AG04449 (cell line): ENCODE measurements at places on chromosomes 16 and 17.
A peak's percentile ranks its signal among the peaks of the same experiment; 100 is the strongest.

DNA sequence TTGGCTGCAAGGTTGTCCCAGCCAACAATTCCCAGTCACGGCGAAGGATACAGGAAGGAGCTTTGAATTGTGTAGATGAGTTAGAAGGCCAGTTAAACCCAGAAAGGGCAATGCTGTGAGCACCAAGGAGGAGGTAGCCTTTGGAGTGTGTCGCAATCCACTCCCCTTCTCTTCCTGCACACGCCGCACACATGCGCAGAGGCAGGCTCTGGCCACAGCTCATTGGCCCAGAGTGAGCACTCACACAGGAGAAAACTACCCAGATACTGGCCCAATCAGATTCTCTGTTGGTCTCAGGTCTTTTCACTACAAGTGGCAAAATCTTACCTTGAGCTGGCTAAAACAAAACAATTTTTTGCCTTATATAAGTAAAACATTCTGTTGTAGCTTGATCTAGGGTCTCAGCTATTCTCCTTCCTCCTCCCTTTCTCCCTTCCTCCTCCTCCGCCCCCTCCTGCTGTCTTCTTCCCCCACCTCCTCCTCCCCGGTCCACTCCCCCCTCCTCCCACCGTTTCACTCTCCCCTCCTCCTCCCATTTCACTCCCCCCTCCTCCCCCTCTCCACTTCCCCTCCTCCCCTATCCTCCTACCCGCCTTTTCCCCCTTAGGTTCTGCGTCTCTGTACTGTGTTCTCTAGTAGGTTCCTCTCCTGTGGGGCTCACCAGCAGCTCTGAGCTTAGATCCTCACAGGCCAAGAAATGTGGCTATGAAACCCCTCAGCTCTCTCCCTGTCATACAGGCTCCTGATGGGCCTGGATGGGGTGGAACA lies 344.9 kb downstream of the CPPED1 start:
- no peak for DNase-seq

GRCh38 chr16:47995354-47995753 lies 160.4 kb downstream of the ABCC12 start:
- no peak for DNase-seq

DNA sequence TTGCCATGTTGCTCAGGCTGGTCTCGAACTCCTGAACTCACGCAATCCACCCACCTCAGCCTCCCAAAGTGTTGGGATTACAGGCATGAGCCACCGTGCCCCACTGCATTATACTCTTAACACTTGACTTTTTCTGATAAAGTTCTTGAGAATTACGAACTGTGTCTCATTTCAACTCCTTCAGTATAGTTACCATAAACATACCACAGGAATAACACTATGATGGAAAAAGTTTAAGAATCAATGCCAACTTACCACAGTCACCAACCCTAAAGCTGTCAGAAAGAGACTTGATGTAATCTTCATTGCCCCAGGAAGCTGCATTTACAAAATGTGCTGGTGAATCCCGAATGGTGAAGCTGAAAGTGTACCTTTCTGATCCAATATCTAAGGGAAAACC lies 10.2 kb downstream of the MEIOB start:
- DNase-seq: no peak

DNA sequence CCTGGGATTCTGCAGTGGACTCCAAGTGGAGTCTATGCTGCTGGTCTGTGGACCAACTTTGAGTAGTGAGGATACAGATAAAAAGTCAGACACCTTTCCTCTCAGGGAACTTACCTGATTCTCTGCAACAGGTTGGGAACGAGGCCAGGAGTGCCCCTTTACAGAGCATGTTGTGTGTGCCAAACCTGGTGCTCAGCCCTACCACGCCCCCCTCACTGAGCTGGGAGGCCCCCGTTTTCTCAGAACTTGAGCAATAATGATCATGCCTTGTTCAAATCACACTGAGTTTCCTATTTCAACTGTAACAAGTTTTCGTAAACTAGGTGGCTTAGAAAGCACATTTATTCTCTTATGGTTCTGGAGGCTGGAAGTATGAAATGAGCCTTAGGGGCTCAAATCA lies 182.0 kb downstream of the COPRS start:
- DNase-seq: no peak

DNA sequence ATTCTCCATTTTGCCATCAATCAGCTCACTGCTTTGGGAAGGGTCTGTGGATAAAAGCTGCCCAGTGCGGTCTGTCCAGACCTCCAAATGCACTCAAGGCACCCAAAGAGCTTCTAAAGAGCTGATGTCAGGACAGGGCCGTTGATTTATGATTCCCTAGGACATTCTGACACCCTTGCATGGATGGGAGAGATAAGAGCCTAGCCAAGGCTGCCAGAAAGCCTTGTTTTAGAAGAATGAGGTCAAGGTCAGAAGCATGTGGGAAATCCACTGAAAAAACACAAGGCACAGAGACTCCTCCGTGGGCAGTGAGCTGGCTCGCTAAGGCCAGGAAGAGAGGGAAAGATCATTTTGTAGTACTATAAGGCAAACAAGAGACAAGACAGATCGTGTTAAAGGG lies 214.0 kb downstream of the CDH11 start:
- no peak for DNase-seq

- no peak for DNase-seq
These were observed 36.8 kb upstream of the DLX4 start for GRCh38 chr17:49932138-49932723.

DNA sequence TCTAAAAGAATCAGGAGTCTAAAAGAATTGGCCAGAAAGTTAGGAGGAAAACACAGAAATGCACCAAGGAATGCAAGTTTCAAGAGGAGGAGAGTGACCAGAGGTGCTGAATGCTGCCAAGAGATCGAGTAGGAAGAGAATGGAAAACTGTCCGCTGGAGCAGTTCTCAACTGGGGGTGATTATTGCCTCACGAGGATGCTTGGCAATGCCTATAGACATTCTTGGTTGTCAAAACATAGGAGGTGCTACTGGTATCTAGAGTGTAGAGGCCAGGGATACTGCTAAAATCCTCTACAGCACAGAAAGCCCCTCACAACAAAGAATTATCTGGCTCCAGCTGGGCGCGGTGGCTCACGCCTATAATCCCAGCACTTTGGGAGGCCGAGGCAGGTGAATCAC lies 82.1 kb upstream of the NOL11 start:
- DNase-seq: no peak

DNA sequence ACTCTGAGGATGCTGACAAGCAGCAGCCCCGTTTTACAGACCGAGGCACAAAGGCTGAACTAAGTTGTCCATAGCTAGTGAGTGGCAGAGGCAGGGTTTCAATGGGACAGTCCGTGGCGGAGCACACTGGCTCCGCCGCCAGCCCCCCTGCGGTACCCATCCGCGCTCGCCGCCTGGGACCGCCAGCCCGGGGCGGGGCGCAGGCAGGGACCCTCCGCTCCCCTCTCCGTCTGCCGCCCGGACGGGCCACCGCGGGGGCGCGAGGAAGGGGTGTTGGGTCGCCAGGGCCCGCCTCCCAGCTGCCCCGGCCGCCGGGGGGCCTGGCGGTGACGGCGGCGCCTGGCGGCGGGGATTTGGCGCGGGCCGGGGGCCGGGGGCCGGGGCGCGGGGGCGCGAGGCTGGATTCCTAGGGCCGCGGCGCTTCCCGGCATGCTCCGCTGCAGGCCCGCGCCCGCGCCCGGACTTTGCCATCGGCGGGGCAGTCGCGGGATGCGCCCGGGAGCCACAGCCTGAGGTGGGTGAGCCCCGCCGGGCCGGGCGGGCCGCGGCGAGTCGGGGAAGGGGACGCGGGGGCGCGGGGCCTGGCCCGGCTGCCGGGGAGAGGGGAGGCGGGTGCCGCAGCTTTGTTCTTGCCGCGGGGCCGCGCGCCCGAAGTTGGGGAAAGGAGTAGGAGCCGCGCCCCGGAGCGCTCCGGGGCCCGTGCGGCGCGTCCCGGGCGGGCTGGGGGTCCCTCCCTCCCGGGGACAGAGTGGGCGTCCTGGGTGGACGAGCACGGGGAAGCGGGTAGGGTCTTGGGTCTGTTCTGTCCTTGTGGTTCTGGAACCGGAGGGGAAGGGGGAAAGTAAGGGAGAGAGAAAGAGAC lies at the start of gene TMEM98:
TMEM98 (plus strand) TSS at position 430 of the 862 bp plus-strand sequence. CDS start 3,376 bp downstream, outside the sequence.
- no peak for DNase-seq

- no peak for DNase-seq
These were observed 191.1 kb upstream of the TBX2 start for GRCh38 chr17:61208301-61209105.

DNA sequence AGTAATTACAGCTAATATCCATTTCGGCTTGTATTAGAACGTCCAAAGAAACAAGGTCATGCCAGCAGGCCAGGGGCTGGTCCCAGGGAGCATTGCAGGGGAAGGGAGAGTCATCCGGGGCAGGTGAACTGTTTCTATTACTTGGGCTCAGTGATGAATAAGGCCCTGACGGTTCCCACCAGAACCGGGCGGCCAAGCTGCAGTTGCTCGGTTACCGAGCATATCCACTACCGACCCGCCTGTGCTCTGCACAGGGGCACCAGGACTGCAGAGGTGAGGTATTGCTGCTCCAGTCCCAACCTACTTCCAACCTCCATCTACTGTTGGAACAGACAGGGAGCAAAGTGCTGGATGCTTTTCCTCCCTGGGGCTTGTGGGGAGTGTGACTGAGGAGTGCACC lies 295.5 kb downstream of the MAF start:
- DNase-seq: no peak

DNA sequence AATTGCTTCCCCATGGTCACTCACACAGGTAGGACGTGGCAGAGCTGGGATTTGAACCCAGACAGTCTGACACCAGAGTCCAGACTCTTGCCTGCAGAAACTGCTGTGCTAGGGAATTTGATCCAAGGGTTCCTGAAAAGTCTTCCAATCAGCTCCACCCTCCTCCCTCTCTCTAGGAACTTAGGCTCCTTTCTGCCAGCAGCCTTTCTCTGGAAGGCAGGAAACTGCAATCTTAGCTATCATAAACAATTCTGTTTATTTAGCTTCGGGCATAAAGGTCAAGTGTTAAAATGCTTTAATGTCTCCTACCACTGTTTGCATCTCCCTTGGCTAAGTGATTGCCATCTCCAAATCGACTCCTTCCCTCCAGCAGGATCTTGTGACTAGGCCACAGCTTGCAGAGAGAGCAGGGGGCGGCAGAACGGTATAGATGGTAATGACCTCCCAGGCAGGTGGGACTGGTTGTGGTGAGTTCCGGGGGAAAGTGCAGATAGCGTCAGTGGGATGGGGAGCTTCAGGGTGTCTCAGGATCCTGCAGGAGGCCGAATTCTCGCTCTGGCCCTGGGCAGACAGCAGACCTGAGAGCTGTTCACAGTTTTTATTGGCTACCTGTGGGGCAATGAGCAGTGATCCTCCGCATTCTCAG lies 882.4 kb upstream of the EEF2KMT start:
- no peak for DNase-seq

DNA sequence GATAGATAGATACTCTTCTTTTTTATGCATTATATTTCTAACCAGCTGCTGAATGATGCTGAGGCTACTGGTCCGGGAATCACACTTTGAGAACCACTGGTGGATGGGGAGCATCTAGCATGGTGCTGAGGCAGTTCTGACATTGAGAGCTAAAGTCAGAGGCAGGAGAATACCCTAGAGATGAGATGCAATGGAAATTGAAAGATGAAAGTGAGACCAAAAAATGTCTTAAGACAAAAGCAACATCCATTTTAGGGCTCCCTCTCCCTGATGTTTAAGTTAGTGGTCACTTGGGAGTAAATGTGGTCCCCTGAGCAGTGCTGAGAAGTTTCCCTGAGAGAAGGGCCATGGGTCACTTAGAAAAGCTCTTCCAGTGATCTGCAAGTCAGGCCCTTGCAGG lies 6.8 kb downstream of the PCTP start:
- DNase-seq: no peak

DNA sequence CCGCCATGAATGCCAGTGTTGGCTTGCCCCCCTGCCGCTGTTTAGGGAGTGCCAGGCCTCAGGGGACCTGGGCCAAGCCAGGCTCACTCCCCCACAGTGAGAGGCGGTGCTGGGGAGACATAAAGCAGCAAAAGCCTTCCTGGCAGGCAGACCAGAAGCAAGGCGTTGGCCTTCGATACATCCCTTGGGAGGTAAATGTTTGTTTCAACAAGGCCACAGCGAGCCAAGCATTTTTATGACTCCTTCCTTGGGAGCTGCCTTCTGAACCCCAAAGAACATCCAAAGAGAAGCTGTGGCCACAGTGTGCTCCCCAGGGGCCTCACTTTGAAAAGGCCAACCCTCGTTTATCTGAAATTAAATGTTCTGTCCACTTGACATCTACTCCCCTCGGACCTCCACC lies 119.7 kb upstream of the CIBAR2 start:
- DNase-seq: no peak

GRCh38 chr17:30290696-30291542 lies 825 bp downstream of the BLMH start:
- DNase-seq: no peak

- no peak for DNase-seq
These were observed 17.2 kb downstream of the METRNL start for GRCh38 chr17:83096401-83097224.

- no peak for DNase-seq
These were observed 25.9 kb downstream of the BRIP1 start for GRCh38 chr17:61837175-61838051.

GRCh38 chr16:11629071-11630030 lies 38.9 kb upstream of the SNN start:
- DNase-seq: no peak

- DNase-seq: peak; percentile 77
These were observed 12.4 kb downstream of the NMT1 start for GRCh38 chr17:45073414-45074070.

GRCh38 chr17:59165933-59166342 lies 10.4 kb downstream of the PRR11 start:
- peak; percentile 17 for DNase-seq

DNA sequence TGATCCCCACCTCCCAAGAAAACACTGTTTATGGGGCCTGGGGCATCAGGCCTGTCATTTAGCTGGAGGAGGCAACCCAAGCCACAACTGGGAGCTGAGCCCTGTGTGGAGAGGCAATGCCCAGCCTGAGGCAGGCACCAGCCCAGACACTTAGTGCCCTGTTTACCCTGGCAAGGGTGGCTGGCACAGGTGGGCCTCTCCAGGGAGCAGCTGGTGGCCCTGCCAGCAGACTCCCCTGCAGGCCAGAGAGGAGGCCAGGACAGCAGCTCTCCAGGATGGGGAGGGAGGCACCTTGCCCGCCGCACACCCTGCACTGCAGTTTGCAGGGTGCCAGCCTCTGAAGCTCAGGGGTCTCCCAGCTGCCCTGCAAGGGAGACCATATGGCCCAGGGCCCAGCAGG lies 9.1 kb upstream of the TMEM92 start:
- no peak for DNase-seq

DNA sequence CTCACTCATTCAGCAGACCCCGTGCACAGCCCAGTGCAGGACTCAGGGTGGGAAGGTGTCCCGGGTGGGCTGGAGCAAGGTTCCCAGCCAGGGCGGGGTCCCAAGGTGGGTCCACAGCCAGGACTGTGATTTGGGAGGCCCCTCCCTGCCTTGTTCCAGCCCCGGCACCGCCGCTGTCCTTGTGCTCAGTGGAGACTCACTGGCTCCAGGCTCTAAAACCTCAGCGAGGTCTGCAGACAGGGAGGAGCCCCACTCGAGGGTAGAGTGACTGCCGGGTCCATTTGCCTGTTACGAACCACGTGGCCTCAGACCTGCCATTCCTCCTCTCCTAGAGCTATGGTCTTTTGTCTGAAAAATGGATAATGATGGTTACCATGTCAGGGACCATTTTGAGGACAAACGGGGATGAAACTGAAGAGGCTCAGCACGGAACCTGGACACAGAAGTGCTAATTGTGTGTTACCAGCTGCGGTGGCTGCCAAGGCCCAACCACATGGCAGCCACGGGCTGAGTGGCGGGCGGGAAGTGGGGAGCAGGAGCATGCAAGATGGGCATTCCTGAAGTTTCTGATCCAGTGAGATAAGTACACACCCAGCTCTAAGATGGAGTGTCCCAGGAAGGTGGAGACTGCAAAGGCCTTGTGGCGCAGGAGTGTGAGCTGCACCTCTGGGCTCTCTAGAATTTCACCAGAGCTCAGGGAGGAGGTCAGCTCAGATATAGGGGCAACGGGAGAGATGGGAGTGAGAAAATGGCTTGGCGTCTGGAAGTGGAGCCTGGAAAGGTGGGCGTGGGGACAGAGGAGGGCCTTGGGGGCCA lies 317.6 kb downstream of the SEC14L1 start:
- no peak for DNase-seq
